Hepatocyte (in vitro differentiated cells): ENCODE measurements at places on chromosomes 1 and 21. TPM values are rescaled to one million over a fixed set of nuclear protein-coding genes. Genes with fewer than 3 reads are reported as not detected.

Gene SPRR5
- total RNA-seq: not detected in 2 replicates

Gene G0S2
- total RNA-seq: 37.0 and 38.3 TPM in 2 replicates

Gene NHLH1
- total RNA-seq: 0.13 TPM in 1 of 2 replicates, not detected in the other

DNA sequence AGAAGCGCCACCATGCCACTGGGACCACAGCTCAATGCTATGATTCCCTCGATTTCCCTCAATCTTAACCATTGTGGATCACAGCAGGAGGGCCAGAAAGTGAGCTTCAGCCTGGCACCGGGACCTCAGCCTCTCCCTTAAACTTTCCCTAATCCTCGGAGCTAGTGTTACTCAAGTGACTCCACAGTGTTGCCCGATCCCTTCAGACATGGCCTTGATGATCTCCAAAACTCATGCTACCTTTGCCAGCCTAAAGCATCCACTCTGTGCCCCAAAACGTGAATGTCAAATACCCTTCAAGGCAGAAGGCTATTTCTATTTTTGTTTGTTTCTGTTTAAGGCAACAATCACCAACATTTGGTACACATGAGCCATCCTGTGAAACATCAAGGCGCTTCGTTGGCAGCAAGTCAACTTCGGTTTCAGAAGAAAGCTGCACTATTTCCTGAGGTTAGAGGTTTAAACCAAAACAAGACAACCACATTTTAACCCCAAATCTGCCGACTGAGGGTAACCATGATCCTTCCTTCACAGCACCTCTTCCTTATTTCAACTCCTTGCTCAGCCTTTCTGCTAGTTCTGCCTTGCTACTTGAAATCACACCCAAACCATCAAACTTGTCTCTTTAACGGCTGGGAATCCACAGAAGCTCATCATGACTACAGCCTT, 94.4 kb upstream of the KRTAP19-8 start:
- no peaks in the 10 kb centered on the region for H3K36me3 ChIP-seq
- H3K27ac ChIP-seq: no peak overlapping the region
- no peak overlapping the region for H3K4me3 ChIP-seq
- no peak for DNase-seq
- no peaks in the 10 kb centered on the region for H3K27me3 ChIP-seq
- H3K4me1 ChIP-seq: no peaks in the 10 kb centered on the region

DNA sequence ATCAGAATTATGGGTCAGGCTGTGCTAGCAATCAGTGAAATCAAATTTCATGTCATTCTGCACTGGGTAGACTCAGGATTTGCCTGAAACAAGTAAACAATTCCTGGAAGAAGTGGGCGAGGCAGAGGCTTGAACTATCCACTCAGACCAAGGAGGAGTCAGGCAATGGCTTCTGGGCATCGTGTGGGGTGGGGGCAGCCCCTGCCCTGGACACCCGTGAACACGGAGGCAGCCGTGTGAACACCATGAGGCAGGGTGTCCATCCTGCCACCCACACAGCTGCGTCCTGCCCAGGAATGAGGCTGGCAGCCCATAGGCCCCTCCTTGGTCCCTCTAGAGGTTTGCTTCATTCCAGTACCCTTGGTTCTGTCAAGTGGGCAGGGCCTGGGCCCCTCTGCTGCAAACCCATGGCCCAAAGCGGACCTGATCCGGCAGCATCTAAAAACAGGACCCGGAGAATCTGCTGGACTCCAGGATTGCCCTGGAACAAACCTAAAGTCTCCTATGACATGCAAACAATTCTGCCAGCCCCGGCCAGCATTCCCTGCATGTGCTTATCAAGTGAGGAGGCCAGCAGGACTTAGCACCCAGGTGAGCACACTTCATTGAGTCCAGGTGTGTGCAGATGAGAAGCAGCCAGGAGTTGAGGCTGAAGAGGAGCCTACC, 69.5 kb downstream of the PDE9A start:
- no peak for DNase-seq
- H3K36me3 ChIP-seq: no peaks in the 10 kb centered on the region
- H3K27ac ChIP-seq: peak overlapping the region; percentile 52
- H3K4me3 ChIP-seq: no peak overlapping the region

- H3K4me3 ChIP-seq: peak overlapping the region; percentile 96
- no peaks in the 10 kb centered on the region for H3K36me3 ChIP-seq
- H3K27ac ChIP-seq: no peak overlapping the region
- H3K4me1 ChIP-seq: peaks cover 11% of the 10 kb centered on the region
- no peaks in the 10 kb centered on the region for H3K27me3 ChIP-seq
These were observed 2.2 kb downstream of the RNF19B start for GRCh38 chr1:32962248-32962896.

DNA sequence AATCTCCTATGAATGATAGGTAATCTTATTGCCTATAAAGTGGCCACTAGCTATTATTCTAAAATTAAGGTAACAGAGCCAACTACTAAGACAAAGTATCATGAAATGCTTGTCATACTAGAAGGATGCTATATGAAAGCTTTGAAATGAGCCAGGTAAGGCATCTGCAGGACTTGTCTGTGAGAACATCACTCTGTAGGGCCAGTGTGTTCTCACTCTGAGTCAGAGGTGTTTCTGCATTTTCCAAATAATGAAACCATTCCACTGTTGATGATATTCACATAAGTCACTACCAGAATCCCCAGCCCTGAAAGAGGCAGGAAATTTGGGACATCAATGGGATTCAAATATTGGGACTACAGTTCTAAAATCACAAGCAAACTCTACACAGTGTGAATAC, 25.8 kb upstream of the GBP5 start:
- no peaks in the 10 kb centered on the region for H3K4me1 ChIP-seq
- no peaks in the 10 kb centered on the region for H3K36me3 ChIP-seq
- H3K27ac ChIP-seq: no peak overlapping the region

DNA sequence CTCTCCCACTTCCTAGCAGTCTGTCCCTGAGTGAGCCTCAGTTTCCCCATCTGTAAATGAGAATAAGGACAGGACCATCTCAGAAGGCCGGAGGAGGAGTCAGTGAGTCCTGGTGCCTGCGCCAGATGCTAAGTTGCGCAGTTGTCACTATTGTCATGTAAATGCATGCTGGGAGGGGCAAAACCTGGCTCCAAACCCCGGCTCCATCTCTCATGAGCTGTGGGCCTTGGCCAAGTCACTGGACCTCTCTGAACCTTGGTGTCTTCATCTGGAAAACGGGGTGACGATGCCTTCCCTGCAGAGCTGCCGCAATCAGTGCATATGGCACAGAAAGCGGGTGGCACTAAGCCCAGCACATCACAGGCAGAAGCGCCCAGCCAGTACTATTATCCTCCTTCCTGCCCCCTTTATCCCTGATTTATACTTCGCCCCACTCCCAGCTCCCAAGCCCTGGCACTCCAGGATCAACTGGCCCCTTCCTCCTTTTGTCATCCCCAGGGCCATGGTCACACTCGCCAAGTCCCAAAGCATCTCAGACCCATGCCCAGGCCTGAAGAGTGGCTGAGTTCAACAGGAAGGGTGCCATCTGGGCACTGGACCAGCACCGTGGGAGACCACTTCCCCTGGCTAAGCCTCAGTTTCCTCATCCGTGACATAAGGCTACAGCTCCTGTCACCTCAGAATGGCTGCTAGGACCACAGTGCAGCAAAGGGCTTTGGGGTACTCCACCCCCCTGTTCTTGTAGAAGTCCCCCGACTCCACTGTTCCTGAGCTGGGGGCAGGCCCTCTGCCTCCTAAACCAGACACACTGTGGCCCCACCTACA, 4.3 kb upstream of the PLEKHG5 start:
- no peaks in the 10 kb centered on the region for H3K36me3 ChIP-seq
- no peak for DNase-seq
- no peak overlapping the region for H3K27ac ChIP-seq
- no peak overlapping the region for H3K4me3 ChIP-seq

GRCh38 chr1:108897865-108898720, 21.3 kb downstream of the GPSM2 start:
- peak; percentile 54 for DNase-seq
- H3K36me3 ChIP-seq: no peaks in the 10 kb centered on the region
- no peak overlapping the region for H3K27ac ChIP-seq
- no peaks in the 10 kb centered on the region for H3K4me1 ChIP-seq

Gene CATSPERE
- total RNA-seq: 1.0 and 1.7 TPM in 2 replicates
